ENCODE measurements at places on chromosomes 3 and 15.

DNA sequence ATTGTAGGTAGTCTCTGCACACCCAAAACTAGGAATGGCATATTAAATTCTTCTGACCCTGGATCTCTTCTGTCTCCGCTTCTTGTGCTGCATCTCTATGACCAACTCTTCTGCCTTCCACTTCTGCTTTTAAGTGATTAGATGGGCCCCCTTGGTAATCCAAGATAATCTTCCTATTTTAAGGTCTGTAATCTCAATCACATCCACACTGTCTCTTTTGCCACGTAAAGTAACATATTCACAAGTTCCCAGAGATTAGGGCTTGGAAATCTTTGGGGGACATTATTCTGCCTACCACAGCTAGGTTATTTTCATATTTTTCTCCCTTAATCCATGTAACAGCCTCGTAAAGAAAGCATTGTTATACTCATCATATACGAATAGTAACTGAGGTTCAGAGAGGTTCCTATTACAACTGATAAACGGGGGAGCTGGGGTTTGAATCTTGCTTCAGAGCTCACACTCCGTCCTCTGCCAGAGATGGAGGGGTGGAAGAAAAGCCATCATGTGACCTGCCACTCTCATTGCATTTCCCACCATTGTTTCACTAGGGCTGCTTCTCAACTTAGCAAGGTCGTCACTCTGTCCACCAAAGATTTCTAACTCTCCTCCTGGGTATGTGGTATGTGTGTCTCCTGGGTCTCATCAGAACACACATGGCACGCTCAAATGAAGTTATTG lies 6.6 kb upstream of the CD47 start:
- no peak for DNase-seq

- DNase-seq, result no peak
These were observed 8.8 kb downstream of the FYTTD1 start for GRCh38 chr3:197758512-197758911.

DNA sequence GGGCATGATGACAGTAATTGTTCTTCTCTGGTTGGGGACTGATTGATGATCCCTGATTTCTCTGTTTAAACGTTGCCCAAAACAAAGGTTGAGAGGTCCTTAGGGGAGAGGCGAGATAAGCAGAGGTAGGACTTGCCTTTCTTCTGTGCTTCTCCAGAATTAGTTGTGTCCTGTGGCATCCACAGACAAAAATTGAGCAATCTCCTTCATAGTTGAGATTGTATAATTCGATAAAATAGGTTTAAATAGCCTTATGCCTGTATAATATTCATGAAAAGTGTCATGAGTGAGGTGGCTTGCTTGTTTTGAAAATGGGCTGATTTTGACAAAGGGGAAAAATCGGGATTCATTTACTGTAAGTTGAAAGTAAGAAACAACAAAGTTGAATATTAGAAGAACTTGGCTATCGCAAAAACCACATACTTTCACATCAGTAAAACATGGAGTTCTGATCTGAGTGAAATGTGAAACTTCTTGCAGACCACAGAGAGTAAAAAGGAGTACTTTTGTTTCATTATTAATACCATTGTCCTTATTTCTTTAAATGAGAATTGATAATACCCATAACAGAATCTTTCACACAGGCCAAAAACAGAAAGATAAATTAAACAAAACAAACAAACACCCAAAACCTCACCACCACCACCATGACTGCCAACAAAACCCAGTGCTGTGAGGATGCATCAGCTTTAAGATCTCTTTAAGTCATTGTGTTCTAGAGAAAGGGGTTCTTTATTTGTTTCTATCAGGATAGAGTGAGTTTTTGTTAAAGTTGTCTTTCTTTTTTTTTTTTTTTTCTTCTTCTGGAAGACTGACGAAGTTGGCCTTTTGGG lies 155.7 kb downstream of the LPP start:
- no peak for DNase-seq

- DNase-seq, result peak; percentile 31
These were observed 262.9 kb downstream of the CTNNB1 start for GRCh38 chr3:41462103-41462691.

DNA sequence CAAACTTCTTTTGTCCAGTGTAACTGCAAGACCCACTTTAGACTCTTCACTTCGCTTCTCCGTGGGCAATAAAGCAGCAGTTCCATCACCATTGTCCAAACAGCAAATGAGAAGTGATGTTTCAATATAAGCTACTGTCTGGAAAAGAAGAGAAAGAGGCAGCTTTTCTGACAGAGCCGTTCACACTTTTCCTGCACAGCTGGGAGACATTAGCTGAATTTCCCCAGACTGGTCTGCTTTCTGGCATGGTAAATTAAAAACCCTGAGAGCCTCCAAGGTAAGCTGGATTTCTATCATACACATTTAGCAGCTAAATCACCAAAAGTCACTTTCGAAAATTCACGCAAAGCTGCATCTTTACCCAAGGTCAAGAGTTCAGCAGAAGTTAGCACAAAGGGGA lies 108.5 kb upstream of the CMC1 start:
- no peak for DNase-seq

DNA sequence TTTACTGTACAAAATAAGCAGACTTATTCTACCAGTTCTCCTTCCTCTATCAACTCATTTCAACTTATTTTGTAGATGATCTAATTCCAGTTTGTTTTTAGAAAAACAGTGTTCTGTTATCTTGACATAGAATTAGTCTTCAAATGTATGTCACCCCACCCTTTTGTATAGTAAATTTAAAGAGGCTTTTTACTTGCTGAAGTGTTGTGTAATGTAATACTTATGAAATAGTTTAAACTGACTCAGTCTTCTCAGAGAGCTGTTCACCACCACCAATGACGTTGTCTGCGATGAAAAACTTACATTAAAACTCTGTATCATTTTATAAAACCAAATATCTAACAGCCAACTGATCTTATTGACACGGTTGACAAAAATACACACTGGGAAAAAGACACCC lies 82.9 kb downstream of the RAP2B start:
- no peak for DNase-seq

GRCh38 chr3:52865994-52866393 lies 31.2 kb upstream of the MUSTN1 start:
- no peak for DNase-seq

- DNase-seq, result no peak
These were observed 2.7 kb downstream of the FOXP1 start for GRCh38 chr3:71580636-71581456.

DNA sequence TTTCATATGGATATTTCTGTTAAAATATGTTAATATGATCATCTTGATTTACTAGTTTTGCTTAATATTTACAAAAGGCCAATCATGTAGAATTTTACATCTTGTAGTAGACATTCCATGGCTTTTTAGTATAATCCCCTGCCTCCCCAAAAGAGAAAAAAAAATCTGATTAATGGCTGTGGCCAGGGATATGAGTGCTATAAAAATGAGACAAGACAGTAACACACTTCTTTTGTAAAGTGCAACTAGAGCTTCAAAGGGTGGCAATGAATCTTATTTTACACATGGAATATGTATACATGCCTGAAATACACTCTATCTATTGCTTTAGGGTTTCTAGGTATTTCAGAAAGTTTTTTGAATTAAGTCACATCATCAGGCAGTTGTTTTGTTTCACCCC lies 112.2 kb upstream of the NANOGP8 start:
- DNase-seq, result no peak

- peak; percentile 35 for DNase-seq
These were observed 169.7 kb downstream of the KCNMB2 start for GRCh38 chr3:178705925-178706324.

GRCh38 chr15:31437686-31438085 lies 111.1 kb downstream of the KLF13 start:
- no peak for DNase-seq

DNA sequence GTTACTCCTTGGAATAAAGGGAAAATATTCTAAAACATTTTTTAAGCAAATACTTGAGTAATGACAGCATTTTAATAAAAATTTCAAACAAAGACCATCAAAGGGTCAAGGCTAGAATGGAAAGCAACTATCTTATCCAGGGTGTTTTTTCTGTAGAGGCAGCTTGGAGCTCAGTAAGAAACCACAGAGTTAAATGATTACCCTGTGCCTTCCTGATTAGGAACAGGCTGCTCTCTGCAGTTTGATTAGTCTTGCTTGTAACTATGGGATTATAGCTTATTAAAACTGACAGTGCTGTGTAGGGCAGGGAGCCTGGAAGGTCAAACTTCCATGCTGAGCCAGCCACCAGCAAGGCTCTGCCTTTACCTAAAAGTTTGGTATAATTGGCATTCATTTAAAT lies 33.1 kb downstream of the QTRT2 start:
- DNase-seq, result no peak

DNA sequence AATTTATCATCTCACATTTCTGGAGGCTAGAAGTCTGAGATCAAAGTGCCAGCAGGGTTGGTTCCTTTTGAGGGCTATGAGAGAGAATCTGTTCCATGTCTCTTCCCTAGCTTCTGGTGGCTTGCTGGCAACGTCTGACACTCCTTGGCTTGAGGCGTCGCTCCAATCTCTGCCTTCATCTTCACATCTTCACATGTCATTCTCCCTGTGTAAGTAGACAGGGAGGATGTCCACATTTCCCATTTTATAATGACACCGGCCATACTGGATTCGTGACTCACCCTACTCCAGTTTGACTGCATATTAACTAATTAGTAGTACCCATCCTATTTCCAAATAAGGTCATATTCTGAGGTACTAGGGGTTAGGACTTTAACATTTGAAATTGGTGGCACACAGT lies 17.5 kb upstream of the ARHGAP31 start:
- DNase-seq, result no peak

DNA sequence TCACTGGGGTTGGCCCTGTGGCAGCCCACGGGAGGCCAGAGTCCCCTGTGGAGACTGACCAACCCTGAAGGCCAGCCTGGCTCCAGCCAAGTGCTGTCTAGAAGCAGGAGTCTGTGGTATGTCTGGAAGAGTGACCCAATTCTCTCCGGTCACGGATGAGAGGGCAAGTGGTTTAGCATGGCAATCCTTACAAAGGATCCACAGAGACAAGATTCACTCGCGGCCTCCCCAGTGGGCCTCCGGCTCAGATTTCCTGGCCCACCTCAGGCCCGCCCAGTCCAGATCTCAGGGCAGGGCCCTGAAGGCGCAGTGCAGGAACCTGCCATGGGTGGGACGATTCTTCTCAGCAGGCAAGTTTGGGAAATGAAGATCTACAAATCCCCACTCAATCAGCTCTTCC lies 5.0 kb upstream of the BCL2L10 start:
- no peak for DNase-seq

DNA sequence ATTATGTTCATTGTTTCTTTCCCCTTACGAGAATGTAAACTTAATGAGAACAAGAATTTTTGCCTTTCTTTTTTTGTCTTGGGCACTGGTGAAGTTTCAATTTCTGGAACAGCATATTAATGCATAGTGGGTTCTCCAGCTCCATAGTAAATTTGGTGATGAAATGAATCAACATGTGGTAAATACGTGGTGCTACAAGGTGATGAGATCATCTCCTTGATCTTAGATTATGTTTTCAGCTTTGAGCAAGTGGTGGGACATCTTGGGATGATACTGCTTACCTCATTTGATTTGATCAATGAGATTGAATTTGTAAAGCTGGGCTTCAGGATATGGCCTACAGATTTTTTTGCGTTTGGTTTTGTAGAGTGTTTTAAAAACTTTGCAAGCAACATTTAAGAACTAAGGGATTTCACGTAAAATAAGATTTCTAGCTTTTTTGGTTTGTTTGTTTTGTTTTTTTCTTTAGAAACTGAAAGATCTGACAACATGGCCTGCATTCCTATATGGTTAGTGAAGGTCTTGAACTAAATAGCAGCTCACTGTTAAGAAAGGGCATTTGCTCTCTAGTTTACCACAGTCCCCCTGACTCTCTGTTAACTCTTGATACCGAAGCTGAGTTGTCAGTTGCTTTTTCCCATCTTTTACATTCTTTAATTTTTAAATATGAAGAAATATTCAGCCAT lies 45.6 kb downstream of the FNDC3B start:
- no peak for DNase-seq

DNA sequence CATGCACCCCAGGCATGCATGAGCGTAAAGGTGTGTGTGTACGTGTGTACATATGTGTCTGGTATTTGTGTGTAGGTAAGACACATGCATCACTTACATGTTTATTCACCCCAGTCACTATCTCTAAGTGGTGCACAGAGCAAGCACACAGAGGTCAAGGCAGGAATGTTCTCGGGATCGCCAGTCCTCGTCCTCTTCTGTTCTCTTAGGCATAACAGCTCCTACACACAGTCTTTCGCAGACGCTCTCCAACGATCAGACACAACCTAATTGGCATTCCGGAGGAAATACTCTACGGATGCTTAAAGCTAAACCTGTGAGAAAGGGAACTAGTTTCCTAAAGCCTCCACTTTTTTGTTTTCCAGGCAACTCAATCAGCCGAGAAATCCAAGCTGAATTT lies 95.9 kb downstream of the ADAMTS17 start:
- no peak for DNase-seq

- no peak for DNase-seq
These were observed 34.1 kb upstream of the ANKRD28 start for GRCh38 chr3:15831927-15832326.

DNA sequence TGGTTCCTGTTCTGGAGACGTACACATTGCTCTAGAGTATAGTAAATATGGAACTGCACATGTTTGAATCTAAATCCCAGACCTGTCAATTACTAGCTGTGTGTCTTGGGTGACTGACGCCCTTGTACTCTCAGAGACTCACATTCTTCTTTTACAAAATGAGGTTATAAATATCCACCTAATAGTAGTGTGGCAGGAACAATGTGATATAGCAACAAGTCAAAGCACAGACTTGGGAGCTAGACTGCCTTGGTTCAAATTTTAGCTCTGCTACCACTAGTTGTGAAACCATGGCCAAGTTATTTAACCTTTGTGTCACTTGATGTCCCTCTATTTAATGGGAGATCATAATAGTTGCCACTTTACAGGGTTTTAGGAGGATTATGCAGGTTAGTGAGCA lies 245.6 kb downstream of the CPNE4 start:
- no peak for DNase-seq

DNA sequence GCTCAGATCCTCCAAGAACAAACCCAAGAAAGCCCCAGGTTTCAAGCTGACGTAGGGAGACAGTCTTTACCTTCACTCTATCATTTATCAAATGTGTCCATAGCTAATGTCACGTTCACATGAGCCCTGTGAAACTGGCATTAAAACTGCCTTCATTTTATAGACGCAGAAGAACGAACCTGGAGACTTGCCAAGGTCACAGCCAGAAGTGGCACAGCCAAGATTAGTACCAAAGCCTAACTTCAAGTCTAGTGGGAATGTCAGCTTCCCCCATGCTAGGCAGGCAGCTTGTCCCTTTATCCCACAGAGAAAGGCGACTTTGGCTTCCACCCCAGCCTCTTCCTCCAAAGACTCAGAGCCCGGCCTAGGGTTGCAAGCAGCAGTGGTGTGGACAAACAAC lies 517.2 kb downstream of the SHQ1 start:
- no peak for DNase-seq

DNA sequence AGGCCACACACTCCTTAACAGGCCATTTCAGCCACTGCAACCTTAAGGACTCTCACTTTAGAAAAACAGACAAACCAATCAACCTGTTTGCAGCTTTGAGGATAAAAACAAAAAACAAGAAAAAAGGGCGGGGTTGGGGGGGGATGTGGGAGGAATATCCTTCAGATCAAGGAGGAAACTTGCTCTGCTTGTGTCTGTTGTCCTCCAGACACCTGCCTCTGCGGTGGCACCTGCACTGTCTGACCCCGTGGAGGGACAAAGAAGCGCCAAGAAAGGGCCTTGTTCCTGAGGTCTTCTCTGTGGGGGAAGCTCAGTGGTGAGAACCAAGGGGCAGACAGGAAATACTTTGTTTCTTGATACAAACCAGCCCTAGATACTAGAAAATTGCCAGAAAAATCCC lies 70.5 kb downstream of the POLR2M start:
- no peak for DNase-seq

GRCh38 chr3:16864610-16865313 lies 20.0 kb upstream of the PLCL2 start:
- DNase-seq, result no peak

GRCh38 chr3:120013481-120013880 lies 80.8 kb downstream of the GSK3B start:
- no peak for DNase-seq
